ENCODE measurements at places on chromosomes 7 and 10.

GRCh38 chr7:139915268-139915863, 86.3 kb downstream of the TBXAS1 start:
- no peak for DNase-seq

DNA sequence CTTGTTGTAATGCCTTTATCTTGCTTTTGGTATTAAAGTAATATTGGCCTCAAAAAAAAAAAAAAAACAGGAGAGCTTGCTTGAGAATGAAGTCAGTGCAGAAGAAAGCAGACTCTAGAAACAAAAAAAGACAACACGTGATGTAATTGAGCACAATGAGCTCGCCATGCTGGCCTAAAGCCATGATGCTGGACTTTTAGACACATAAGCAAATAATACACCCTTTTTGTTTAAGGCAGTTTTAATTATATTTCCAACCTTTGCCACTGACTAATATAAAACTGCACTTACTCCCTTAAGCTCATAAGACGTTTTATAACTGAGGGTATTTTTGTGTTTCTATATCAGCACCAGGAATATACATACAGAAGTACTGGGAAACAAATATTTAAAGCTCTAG, 798.3 kb downstream of the KCNMA1 start:
- DNase-seq: no peak

GRCh38 chr10:26983156-26983555, 117.1 kb downstream of the ANKRD26 start:
- DNase-seq: no peak

GRCh38 chr10:77186936-77187335, 450.7 kb downstream of the KCNMA1 start:
- no peak for DNase-seq

DNA sequence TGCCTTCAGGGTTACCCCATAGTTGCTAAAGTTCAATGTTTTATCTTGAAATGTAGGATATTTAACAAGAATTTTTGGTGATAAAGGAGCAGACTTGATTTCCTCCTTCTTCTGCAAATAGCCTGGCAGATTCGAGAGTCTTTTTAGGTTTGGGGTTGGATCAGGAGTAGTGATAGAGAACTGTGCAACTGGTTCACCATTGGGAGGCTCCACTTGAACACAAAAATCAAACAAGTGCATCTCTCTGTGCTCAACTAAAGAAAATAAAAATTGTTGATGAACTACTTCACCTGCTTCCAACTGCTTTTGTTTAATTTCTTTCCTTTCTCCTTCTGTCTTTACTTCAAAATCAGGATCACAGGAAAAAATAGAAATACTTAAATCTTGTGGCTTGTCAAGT, 58.5 kb downstream of the MACC1 start:
- DNase-seq: no peak

GRCh38 chr7:40199076-40199802, 64.4 kb downstream of the SUGCT start:
- DNase-seq: no peak

DNA sequence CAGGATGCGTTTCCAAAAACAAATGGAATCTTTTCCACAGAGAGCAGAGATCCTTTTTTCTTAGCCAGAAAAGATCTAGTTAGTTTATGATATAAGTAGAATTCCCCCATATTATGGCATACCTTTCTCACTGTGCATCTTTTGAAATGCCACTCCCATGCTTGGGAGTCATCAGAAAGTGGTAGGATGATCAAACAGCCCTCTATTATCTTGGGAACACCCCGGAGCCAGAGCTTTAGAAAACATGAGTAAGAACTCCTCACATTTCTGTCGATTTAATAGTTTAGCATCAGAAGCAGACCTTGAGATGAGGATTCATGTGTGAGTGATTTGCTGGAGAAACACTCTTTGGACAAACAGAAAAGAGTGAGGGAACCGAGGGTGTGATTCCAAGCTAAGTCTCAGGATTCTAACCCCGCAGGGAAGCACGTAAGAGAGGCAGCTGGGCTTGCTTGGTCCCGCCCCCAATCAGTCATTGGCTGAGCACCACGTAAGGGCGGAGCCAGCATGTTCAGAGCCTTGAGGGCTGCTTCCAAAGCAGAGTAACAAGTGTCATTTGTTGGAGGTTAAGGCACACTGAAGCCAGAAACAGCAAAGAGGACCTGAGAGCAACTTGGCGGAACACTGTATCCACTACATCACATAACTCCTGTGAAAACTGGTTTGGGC, 43.7 kb upstream of the NXPH1 start:
- DNase-seq: no peak

DNA sequence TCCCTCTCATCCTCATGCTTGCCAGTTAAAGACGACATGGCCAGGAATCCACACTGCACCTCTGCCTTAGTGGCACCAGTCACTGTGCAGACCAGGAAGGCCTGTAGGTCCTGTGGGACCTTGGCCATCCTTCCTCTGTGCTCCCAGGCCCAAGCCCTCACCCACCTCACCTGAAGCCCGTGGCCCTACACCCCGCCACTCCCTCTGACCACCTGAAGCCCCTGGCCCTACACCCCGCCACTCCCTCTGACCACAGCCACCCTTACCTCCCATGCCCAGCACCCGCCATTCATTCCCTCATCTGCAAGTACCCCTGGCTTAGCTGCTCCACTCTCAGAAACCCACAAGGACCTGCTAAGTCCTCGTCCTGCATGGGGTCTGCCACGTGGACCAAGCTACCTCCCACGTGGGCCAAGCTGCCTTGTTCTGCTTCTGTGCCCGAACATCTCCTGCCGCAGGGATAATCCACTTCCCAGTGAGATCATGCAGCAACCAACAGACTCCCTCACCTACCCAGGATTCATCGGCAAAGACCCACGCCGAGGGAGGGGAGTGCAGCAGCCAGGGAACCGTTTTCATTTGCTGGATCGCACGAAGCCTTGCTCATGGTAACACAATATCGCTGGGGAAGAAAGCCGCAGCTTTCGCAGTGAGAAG, 151.2 kb downstream of the TCERG1L start:
- DNase-seq: no peak

DNA sequence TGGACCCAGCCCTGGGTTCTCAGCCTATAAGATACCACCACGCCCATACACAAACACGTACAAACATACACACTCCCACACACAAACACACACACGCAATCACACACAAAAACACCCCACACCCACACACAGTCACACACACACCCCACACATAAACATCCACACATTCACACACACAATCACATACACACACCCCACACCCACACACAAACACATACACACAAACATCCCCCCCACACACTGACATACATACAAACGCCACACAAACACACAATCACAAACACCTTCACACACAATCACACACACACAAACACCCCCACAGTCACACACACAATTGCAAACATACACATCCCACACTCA, 79.3 kb upstream of the CPXM2 start:
- no peak for DNase-seq

- no peak for DNase-seq
These were observed 9.5 kb downstream of the LIPK start for GRCh38 chr10:88715517-88715916.

GRCh38 chr10:6755781-6756460, 175.8 kb upstream of the PRKCQ start:
- no peak for DNase-seq

- DNase-seq: no peak
These were observed 1.1 kb downstream of the DEPP1 start for GRCh38 chr10:44977287-44978212.

DNA sequence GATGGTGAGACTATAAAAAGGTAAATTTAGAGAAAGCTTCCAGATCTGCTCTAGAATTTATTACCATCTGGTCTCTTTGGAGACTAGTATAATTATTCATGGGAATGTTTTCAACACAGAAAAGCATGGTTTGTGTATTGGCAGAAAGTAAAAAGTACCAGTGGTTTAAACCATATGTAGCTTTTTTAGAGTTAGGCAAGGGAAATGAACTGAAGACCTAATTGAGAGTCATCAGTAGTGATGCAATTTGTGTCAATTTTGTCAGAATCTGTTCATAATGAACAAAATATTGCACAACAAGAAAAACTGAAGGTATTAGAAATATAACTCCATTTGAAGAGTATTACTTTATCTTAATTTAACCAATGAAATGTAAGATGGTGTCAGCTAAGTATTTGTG, 181.4 kb downstream of the ADK start:
- DNase-seq: no peak

GRCh38 chr10:99555825-99556523, 23.2 kb downstream of the NKX2-3 start:
- no peak for DNase-seq
